ENCODE measurements at places on chromosomes 4 and X.
A peak's percentile ranks its signal among the peaks of the same experiment; 100 is the strongest.

DNA sequence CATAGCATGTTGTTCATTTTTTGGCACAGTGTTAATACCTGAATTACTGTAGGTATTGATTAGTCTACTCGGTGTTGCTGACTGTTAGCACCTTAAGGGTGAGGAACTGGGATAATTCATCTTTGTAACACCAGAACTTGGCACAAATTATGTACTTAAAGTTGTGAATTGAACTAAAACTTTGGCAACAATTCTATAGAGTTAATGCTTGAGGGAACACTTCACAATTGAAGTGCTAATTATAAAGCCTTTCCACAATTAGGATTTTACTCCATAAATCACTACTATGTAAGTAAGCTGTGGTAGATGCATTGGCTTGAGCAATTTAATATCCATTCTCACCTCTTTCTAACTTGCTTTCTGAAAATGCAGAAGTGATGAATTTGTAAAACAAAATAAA lies 686.7 kb downstream of the PDHA2 start:
- no peak for DNase-seq

DNA sequence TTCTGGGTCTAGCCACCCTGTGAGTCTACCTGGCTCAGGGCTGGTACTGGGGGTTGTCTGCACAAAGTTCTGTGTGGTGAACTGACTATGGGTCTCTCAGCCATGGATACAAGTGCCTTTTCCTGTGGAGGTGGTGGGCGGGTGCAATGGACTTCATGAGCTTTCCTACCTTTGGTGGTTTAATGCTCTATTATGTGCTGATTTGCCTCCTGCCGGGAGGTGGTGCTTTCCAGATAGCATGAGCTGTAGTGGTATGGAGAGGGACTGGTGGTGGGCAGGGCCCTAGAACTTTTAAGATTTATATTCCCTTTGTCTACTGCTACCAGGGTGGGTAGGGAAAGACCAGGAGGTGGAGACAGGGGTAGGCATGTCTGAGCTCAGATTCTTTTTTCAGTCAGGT lies 48.0 kb downstream of the PBDC1 start:
- no peak for DNase-seq

DNA sequence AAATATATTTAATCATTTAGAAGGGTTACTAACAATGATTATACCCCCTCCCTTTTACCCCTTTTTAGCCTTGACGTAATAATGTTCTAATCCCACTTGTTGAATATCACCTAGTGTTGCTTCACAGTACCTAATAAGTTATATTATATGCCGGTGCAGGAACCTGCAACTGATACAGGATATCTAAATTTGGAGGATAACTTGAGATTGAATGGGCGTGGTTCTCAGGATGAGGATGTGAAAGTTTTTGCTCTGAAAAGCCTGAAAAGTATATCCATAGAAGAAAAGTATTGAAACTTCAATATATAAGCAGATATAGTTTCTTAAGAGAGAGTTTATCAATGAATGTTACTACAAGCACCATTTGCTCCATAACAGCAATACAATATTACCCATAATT lies 59.8 kb downstream of the ZNF711 start:
- no peak for DNase-seq

DNA sequence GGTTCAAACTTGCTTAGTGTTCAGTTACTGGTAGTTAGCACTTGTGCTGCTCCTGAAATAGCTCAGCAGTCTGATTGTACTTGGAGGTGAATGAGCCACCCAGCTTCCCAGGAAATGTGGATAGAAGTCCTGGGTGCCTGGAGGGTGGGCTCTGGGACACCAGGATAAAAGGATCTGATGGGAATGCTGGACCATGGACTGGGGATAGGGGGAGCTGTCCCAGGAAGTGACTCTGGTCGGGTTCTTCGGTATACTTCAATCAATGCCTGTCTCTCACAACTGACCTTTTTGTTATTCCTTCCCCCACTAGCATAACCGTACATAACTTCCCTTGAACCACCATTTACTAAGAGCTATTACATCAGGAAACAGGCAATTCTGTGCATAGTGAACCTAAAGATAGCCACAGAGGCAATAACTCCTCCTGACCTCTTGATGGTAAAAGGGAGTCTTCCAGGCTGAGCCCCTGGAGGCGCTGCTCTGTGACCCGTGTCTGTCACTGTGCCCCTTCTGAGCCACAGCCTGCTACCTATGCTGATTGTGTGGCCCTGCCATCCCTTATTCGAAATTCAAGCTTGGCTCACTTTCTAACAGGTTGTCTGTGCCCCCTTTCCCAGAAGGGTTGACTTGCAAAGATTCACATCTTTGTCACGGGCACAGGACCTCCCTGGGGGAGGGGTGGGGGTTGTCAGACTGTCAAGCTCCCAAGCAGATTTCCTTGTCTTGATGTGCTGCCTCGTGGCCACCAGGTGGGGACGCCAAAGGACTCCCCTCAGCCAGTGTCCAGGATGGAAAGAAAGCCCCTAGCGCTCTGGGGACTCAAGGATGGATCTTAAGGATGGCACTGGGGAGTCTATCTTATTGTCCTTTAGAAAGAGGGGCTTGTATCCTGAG lies 24.5 kb upstream of the WDR1 start:
- no peak for DNase-seq

DNA sequence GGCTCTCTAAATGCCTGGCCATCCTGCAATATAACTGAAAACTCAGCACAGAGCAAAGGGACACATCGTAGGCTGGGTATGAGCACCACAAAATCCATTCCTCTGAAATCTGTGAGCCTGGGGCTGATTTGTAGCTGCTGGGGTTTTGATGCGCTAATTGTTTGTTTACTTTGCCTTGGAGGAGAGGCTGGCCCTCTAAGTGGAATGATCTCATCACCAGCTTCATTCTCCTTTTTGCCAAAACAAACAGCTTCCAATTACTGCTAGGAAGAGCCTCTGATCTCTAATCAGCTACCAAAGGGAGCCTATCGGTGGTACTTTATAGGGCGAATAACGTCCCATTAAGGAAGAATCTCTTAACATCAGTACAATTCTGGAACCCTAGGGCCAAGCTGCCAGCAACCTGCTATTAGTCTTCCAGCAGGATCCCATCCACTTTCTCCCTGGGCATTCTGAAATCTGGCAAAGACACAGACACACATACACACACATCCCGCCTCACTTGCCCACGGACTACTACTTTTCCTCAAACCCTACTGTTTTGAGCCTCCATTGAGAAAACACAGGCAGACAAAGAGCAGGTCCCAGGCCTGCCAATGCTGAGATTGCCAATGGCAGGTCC lies 5.8 kb downstream of the ANOS1 start:
- DNase-seq: no peak

DNA sequence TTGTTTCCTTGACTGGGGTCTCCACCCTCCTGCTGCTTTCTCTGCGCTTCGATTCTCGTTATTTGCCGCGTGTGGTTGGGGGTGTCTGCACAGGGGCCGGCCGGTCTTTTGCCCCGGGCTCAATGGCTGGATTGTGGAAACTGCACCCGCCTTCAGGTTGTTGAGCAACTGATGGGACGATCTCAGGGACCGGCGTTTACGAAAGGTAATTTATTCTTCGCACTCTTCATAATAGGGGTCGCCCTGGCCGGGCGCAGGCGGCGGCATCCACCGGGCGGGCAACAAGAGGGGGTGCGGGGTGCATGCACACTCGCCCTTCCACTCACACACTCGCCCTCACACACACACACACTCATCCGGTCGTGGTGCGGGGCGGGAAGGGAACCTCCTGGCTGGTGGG lies 1.4 kb downstream of the ADGRL3 start:
- peak; percentile 49 for DNase-seq

DNA sequence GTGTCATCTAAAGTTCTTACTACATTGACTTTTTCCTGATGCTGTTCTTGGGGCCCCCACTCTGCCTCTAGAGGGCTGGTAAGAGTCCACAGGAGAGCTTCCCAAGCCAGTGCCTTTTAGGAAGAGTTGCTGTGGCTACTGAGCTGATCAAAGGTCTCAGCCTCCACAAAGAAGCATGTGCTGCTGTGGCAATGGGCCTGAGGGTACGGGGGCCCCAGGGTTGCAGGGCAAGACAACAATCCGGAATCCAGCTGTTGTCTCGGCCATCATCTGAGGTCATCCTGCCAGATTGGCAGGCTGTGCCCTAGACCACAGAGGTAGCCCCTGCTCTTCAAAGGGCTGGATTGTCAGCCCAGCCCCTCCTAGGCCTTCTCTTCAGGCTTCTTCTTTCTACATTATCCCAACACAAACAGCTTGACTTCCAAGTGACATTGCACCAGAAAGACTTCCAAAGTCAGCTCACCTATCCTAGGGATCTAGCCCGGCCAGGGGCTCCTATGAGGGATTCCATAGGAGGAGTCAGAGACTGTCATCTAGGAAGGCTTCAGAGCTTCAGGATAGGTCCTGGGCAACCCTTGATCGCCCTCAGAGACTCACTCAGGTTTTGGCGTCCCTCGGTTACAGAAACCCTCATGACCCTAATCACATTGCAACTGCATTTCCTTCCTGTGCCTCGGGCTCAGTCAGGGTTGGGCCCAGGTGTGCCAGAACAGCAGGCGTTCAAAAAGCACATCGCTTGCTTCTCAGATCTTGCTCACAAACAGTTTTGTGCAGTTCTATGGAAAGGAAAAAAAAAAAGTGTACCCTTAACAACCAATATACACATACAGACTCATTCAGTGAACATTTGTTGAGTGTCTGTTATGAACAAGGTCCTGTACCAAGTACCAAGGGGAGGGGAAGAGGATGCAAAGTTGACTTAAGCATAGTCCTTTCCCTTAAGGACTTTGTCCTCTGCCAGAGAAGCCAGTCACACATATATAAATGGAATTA lies 27.8 kb downstream of the SLC25A5 start:
- no peak for DNase-seq

DNA sequence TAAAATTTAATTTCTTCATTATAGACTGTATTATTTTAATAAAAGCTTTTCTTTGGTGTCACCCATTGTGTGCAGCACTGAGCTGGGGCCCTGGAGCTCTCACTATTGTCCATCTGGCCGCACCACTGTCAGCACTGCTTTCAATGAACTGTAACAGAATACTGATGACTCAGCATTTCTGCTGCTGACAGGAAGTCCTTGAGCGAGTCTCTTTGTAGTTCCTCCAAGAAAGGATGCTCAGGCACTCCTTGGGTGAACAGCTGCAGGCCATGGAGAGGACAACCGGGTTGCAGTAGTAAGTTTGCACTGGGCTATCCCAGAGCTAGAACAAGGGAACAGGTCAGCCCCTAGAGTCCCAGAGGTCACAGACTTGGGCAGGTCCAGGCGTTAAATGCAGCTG lies 81.6 kb downstream of the SORBS2 start:
- no peak for DNase-seq

DNA sequence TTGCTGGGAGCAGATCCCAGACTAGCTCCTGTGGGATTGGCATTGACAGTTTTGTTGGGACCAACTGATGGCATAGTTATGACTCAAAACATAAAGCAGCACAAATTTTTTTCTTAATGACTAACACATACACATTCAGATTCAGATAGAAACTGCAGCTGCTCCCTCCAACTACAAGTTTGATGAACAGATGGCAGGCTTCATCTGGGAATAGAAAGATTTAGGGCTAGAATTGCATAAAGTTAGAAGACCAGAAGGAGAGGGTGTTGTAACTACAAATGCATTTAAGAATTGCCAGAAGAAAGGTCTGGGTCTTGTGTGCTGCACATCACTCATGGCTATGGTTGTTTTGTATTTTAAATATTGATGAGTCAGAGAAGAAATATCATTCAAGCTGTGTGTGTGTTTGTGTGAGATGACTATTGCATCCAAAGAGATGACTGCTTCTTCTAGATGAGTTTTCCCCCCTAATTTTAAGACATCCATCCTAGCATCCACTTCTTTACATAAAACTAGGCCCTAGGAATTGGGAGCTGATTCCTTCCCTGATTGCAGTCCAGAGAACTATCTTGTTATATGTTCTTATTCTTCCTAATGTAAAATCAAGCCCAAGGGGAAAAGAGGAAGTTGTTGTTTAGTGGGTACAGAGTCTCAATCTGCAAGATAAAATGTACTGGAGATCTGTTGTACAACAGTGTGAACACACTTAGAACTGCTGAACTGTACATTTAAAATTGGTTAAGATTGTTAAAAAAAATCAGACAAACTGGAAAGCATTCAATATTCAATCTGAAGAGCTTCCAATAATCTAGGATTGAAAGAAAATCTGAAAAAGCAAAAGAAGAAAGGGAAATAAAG lies 175.1 kb downstream of the PARM1 start:
- no peak for DNase-seq

- no peak for DNase-seq
Measured at GRCh38 chr4:142567199-142567598, 278.9 kb downstream of the INPP4B start.

- peak; percentile 36 for DNase-seq
Measured at GRCh38 chr4:81351654-81352445, 119.9 kb downstream of the RASGEF1B start.

DNA sequence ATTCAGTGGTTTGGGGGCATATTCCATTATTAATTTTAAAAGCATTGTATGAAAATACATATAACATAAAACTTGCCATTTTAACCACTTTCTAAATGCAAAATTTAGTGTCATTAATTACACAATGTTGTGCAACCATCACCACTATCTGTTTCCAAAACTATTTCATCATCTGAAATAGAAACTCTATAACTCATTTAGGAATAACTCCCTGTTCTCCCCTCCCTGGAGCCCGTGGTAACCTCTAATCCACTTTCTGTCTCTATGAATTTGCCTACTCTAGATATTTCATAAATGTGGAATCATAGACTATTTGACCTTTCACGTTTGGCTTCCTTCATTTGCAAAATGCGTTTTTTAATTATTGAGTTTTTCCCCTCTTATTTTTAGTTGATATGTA lies 101.4 kb upstream of the GPC4 start:
- no peak for DNase-seq

- DNase-seq: no peak
Measured at GRCh38 chr4:173834151-173834550, 304.1 kb upstream of the HAND2 start.

DNA sequence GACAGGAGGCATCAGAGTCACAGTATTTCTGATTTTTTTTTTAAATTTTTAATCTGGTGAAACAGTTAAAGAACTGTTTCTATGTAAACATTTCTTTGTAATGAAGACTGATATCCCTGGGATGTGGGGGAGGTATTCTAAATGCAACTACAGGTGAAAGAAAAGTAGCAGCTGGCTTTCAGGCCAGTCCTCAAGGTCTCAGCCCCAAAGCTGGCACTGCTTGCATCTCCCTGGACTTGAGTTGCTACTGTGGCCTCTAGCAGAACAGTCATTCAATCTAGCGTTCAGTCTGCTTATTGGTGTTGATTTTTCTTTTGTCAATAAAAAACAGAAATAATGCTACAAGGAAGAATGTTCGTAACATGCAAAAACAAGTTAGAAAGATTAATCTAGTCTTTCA lies 4.9 kb downstream of the MBNL3 start:
- peak; percentile 57 for DNase-seq

- no peak for DNase-seq
Measured at GRCh38 chrX:29792335-29792734, 423.0 kb upstream of the MAGEB2 start.

DNA sequence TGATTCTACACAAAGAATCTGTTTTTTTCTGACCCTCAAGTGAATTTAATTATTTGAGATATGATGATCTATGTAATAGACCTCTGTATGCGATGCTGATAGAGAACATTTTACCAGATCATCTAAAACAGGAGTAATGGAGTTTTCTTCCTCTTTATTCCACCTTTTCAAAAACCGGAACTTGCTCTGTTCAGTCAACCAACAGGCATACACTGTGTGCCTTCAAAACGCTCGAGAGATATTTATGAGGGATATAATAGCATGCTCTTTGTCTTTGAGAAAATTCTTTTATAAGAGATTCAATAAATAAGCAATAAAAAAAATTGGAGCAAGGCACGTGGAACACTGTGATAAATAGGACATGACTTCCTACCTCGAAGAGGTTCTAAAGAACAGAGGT lies 2.0 kb downstream of the NYX start:
- no peak for DNase-seq

- no peak for DNase-seq
Measured at GRCh38 chr4:100356172-100356571, 161.7 kb downstream of the EMCN start.
